Left lung (tissue), 14 donors: ENCODE measurements at places on chromosomes 11 and 22.

GRCh38 chr11:121754598-121754997, 301.8 kb upstream of the SORL1-AS1 start:
- no peak for DNase-seq

GRCh38 chr11:61918938-61919704, 1.8 kb upstream of the RAB3IL1 start:
- no peak for DNase-seq

- DNase-seq = no peak
Observed at GRCh38 chr11:71391796-71392195, 56.4 kb downstream of the DHCR7 start.

GRCh38 chr11:119975561-119976152, 162.3 kb downstream of the TRIM29 start:
- DNase-seq = no peak

GRCh38 chr11:130272336-130272735, 42.4 kb downstream of the ZBTB44 start:
- no peak for DNase-seq

DNA sequence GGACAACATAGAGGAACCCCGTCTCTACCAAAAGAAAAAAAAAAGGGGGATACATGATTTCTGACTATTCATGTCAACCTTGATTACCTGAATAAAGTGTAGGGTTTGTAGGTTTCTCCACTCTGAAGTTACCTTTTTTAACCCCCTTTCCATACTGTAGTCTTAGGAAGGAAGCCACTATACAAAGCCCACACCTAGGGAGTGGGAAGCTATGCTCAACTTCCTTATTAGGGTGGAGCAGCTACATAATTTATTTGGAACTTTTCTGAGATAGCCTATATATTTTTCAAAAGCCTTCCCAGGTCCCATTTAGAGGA, 582 bp upstream of the ATP6V1E1 start:
- no peak for DNase-seq

GRCh38 chr22:45846952-45847351, 130.0 kb downstream of the WNT7B start:
- no peak for DNase-seq

DNA sequence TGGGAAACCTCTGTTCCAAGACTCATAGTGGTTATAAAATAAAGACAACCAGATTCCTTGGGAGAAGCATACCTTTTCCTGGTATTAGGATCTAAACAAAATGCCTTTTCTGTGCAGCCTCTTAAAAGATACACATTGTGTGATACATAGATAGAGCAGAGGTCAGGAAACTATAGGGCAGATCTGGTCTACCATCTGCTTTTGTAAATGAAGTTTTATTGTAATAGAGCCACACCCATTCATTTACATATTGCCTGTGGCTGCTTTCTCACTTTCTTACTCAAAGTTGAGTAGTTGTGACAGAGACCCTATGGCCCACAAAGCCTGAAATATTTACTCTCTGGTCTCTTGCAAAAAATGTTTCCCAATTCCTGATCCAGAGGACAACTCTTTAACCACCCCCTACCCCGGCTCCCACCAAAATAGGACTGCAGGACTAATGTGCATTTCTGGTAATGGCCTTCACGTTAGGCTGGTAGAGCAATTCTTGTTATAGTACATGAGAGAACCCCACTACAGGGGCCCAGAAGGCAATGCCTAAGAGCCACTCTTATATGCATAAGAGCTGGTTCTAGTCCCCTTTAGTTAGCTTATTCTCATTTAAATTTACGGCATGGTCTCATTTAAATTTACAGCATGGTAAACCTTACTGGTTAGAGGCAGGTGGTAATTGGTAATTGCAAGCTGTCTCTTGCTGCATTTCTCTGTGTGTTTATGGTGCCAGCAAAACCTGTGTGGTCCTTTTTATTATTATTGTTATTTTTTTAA, 76.8 kb upstream of the YWHAH start:
- no peak for DNase-seq

DNA sequence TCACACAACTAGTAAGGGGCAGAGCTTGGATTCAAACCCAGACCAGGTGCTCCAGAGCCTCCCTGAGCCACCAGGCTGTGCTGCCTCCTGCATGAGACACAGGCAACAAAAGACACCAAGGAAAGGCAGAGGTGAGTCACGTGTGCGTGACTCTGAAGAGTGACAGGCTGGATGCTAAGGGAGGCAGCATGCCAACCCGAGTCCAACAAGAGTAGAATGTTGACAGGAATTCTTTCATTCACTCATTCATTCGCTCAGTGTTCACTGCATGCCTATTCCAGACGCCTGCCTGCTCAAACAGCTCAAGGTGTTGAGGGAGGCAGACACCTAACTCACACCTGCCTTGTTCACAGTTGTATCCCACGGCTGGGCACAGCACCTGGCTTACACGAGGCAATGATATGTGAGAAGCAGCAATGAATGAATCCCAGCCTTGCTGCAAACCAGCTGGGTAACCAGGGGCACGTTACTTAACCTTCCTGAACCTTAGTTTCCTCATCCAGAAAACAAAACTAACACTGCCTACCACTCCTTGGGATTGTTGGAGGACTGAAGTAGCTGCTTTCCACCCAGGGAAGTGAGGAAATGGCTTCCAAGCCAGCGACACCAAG, 73.8 kb upstream of the ARFGAP3 start:
- no peak for DNase-seq

DNA sequence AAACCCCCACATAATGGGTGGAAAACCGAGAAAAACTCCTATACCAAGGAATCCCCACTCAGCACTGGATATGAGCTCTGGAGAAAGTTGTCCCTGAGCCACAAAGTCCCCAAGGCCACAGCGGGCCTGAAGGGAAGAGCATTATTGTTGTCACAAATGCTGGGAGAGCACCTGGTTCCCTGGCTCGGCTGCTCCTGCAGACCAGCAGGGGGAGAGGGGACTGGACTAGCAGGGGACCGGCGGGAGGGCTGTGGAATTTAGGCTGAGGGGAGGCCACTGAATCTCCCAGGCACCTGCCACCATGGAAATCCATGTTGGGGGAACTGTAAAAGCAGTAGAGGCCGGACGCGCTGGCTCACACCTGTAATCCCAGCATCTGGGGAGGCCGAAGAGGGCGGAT, 7.0 kb downstream of the PC start:
- no peak for DNase-seq

DNA sequence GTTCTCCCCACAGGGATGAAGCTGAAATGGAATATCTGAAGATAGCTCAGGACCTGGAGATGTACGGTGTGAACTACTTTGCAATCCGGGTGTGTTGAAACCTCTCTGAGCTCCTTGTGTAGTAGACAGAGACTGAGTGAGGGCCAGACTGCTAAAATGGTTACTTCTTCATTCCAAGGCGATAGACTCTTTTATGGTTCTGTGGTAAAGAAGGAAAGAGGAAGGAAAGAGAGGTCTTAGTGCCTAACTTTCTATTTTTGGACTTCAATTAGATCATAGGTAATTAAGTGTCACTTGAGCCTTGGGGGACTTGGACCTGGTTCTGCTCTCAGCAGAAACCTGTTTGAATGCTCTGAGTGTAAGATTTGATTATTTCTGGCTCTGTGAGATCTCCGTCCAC, 54.7 kb downstream of the NF2 start:
- peak; percentile 2 for DNase-seq

- no peak for DNase-seq
Observed at GRCh38 chr22:20106849-20107237, 9.1 kb upstream of the RANBP1 start.

DNA sequence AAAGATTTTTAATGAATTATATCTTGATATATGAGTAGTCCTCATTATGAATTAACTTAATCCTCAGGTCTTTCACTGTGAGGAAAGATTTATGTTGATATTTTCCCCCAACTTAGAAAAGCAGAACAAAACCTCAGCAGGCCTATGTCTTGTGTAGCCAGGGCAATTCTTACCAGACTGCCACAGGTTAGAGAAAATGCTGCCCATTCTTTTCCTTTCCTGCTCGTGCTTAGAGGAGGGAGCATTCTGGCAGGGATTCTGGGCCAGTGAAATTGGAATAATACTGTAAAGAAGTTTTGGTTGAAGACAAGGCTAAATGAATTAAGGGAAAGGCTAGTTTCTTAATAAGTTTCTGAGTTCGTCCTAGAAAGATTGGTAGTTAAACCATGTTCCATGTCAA, 56.6 kb downstream of the ZNRF3 start:
- DNase-seq = no peak

GRCh38 chr11:32266601-32267000, 168.7 kb downstream of the WT1 start:
- no peak for DNase-seq

GRCh38 chr22:26430600-26430999, 1.5 kb downstream of the ASPHD2 start:
- no peak for DNase-seq

- no peak for DNase-seq
Observed at GRCh38 chr22:24514241-24515026, 19.3 kb downstream of the UPB1 start.

DNA sequence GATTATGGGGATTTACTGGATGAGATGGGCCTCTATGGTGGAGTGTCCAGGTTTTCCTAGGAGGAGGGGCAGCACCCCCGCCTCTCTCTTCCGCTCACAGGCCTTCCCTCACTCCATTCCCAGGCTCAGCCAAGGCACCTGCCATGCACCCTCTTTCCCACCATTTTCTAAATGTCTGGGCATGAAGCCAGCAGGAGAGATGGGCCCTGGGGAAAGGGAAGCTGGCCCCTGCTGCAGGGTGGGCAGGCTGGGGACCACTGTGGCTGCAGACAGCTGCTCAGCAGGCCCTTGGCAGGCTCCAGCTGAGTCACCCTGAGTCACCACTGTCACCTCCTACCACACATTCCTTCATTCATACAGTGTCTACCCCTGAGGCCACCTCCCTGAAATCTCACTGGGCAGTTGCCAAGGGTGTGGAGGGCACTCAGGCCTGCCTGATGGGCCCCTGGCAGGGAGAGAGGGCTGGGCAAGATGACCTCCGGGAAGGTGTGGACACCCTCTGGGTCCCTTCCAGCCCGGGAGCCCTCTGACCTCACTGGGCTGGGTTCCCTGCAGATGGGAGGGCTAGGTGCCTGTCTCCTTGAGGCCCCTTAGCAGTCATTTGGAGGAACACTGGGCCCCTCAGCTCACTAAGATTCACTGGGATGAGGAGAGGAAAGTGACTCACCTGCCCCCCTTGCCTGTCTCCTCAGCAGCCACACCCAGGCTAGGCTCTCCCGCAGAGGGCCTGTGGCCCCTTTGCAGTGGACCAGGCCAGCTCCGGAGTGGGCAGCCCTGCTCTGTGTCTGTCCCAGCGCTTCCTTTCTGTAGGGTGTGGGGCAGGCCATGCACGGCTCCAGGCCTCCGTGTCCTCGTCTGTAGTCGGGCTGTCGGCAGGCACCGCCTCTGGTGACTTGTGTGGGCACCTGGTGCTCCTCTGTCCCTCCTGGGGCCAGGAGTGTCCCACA, 7.8 kb downstream of the MYEOV start:
- peak; percentile 88 for DNase-seq

GRCh38 chr11:10275714-10276113, 18.3 kb downstream of the SBF2 start:
- DNase-seq = no peak

DNA sequence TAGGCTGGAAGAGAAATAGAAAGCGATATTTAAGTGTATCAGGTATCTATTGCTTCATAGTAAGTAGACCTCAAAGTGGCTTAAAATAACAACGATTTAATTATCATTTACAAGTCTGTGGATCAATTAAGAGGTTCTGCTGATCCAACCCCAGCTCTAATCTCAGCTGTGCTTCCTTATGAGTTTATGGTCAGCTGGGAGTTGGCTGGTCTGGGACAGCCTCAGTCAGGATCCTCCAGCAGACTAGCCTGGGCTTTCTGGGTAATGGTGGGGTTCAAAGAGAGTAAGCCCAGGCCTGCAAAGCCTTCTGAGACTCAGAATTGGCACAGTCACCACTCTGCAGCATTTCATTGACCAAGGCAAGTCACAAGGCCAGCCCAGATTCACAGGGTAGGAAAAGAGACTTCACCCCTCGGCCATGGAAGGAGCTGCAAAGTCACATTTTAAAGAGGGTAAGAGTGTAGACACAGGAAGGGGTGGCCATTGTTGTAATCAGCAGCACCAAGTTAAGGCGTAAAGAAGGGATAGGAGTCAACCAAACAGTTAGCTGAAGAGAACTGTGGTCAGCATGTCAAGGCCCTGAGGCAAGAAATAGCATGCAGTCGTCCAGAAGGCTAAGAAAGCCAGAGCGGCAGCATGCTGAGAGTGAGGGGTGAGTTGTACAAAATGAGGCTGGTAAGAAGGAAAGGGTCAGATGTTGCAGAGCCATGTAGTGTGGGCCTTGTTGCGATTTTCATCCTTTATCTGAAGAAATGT, 168.2 kb downstream of the ETS1 start:
- DNase-seq = no peak

DNA sequence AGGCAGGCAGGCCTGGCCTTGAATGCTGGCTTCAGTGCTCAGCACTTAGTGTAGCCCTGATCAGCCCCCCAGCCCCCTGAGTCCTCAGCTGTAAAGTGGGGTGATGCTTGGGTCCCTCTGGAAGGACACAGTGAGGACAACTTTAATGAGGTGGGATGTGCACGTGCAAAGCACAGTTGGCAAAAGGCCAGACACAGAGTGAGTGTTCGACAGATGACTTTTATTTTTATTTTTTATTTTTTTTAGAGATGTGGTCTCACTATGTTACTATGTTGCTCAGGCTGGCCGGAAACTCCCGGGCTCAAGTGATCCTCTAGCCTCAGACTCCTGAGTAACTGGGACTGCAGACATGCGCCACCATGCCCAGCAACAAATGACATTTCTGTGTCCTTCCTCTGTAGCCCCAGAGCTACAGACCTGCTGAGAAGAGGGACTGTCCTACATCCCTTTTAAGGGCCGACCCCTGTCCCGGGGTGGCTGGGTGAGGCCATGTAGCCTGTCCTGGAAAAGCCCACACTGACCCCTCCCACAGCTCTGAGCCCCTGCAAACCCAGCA, 6.9 kb upstream of the C11orf96 start:
- DNase-seq = peak; percentile 64

GRCh38 chr11:46069595-46069994, 51.7 kb downstream of the PHF21A start:
- DNase-seq = no peak

GRCh38 chr22:31046539-31047226, 34.4 kb upstream of the SMTN start:
- DNase-seq = peak; percentile 37

DNA sequence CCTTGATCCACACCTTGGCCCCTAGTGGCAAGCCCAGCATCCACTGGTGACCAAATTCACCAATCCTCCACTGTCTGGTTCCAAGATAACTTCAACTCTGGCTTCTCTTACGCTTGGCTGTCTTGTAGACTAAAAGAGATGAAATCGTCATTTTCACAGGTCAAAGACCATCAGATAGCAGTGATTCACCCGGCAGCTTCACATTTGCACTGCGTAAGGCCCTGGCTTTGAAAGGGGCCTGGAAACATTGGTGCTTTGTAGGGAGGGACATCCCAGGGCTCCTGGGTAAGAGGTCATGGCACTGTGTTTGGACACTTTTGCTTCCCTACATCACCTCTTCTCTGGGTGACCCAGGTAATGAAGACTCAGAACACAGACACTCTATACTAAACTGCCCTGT, 30.1 kb upstream of the FADD start:
- DNase-seq = no peak
